ENCODE measurements at places on chromosomes 16 and 17.

DNA sequence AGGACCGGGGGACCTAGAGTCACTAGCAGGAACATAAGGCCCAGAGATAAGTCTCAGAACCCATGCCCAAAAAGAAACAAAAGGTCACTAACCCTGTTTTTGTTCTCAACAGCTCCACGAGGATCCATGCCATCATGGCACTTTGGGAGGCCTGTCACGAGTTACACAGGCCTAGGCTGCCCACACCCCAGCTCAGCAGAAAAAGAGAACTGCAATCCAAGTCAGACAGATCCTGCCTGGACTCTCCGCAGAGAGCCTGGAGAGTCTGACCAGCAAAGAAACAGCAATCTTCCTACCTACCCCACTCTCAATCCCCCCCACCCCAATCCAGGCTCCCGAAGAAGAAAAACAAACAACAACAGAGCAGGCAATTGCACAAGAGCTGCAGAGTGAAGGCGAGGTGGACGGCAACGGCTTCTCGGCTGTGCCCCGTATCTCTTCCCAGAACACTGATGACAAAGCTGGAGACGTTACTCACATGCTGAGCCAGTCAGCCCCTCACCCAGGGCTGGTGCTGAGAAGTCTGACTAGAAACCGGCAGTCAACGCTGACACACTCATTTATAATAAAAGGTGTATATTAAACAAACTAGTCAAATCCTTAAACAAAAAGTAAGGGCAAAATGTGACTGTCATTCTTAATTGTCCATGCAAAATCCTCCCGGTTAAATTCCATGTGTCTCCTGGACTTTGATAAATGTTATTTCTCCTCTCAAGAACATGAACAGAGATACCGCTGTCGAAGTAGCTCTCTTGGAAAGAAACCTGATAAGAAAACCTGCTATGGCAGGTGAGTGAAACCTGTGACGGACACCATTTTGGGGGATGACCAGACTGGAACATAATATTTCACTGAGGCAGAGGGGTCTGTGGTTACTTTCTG lies 89.3 kb downstream of the SMG6 start:
- DNase-seq, result peak; percentile 13

- DNase-seq, result no peak
Observed at GRCh38 chr17:73347351-73347750, 35.5 kb upstream of the CDC42EP4 start.

DNA sequence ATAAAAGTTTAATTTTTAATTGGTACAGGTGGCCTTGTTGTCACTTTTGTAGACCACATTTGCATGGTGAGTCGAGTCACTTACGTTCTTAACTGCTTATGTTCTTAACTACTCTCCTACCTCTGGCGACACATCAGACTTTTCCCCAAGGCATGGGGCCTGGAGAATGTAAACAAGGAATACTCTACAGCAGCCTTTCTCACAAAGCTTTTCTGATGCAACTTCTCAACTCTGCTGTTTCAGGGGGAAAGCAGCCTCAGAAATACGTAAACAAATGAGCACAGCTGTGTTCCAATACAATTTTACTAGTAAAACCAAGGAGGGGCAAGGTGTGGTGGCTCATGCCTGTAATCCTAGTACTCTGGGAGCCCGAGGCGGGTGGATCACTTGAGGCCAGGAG lies 6.9 kb downstream of the KARS1 start:
- no peak for DNase-seq

DNA sequence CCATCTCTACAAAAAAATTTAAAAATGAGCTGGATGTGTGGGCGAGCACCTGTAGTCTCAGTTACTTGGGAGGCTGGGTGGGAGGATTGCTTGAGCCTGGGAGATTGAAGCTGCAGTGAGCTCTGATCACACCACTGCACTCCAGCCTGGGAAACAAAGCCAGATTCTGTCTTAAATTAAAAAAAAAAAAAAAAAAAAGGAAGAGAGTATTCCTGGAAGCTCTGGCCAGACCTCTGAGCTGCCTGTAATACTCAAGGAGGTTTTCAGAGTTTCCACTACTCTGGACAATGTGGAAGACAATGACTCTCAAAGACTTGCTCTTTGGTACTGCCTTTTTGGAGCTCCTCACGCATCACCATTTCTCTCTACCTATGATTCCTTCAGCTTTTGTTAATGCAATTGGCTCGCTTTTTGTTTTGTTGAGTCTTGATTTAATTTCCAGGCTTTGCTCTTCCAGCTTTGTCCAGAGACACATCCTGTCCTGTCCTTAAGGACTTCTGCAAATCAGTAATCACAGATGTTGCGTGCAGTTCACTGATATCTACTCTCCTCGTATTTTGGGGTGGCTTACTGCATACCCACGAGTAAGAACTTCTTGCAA lies 10.8 kb downstream of the CHD9 start:
- DNase-seq, result no peak

DNA sequence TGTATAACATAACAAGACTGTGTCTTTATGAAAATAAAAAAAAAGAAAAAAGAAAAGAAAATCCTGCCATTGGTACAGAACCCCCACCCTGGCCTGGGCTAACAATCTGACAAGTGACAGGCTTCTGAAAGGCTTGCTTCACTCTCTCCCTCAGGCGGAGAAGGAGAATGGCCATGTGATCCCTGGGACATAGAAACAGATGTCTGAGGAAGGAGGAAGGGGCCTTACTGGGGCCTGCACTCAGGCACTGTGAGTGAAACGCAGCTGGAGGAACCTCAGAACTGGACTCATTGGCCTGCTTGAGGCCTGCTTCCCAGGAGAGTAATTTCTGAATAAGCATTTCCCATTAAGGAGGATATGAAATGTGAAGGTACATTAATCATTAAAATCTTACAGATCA lies 17.5 kb downstream of the MAP3K14 start:
- DNase-seq, result peak; percentile 52

DNA sequence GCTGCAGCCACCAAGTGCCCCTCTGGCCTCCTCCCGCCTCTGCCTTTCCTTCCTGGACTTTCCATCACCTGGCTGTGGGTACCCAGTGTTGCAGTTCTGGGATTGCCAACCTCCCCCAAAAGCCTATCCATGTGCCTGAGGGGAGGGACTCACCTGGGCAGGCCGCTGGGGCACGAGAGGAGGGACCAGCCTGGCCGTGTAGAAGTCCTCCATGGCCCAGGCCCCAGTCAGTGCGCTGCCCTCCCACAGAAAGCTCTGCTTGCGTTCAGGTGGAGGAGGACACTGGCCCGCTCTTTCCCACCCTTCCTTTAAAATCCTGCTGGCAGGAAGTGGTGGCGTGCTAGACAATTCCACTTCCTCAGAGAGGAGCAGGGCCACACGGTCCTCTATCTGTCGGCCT lies 14.2 kb downstream of the SLX4 start:
- no peak for DNase-seq

DNA sequence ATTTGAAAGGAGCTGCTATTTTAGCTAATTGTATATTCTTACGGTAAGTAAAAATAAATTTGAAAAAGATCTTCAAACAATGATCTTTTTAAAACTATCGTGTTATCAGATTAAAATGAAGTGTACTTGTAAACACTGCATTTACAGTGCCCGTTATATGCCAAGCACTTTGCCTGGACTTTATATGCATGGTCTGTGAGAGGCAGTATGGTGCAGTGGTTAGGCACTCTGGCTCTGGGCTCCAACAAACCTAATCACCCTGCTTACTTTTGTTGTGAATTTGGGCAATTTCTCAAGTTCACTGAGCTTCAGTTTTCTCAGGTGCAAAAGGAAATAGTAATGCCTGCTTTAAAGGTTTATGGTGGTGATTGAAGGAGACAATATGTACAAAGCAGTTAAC lies 1.4 kb downstream of the PMP22 start:
- DNase-seq, result no peak

DNA sequence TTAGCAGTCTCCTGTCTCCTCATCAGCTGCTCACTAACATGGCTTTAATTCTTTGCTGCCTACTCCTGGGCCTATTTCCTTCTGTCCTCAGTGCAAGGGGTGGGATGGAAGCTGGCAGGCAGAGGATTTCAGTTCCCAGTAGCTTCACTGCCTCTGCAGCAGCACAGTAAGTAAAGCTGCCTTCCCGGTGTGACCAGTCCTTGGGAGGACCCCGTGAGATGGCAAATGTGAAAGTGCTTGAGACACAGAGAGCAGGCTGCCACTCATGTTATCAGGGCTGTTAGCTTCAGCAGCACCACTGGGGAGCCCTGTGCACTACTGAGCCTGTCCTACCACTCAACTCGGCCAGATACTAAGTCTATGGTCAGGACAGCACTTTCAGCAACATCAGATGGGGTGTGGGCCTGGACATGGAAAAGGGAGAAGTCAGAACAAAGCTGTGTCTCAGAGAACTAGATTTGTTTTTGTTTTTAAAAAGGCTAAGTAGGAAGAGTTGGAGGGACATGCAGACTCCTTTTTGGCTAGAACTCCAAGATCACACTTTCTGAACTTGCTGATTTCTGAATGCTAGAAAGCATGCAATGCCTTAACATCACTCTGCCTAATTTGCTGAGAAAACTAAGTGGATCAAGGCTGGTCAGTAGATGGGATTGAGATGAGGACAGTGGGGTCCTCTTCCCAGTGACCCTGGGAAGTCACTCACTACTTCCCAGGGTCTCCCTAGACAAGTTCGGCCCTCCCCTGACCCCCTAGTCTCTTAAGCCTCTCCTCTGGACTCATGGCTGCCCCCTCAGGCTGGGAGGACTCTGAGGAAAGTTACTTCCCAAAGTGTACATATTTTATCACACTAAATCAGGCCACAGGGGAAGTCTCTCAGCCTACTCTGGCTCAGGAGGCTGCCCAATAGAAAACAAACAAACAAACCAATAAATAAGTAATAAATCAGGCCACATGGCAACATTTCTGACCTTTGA lies 1.1 kb downstream of the ACSF2 start:
- DNase-seq, result peak; percentile 39

GRCh38 chr16:1707193-1707790 lies 1.3 kb downstream of the MAPK8IP3 start:
- DNase-seq, result no peak

DNA sequence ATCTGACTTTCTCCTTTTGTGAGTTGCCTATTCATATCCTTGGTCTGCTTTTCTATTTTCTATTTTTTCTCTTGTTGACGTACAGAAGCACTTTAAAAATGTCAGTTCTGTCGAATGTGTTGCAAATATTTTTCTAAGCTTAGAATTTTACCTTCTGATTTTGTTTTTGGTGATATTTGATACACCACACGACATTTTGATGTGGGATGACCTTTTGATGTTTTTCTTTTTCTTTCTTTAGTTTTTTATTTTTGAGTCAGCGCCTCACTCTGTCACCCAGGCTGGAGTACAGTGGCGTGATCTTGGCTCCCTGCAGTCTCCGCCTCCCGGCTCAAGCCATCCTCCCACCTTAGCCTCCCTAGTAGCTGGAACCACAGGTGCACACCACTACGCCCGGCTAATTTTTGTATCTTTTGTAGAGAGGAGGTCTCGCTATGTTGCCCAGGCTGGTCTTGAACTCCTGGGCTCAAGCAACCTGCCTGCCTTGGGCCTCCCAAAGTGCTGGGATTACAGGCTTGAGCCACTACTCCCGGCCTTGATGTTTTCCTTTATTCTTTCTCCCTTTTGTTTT lies 39.6 kb downstream of the WSB1 start:
- DNase-seq, result no peak

DNA sequence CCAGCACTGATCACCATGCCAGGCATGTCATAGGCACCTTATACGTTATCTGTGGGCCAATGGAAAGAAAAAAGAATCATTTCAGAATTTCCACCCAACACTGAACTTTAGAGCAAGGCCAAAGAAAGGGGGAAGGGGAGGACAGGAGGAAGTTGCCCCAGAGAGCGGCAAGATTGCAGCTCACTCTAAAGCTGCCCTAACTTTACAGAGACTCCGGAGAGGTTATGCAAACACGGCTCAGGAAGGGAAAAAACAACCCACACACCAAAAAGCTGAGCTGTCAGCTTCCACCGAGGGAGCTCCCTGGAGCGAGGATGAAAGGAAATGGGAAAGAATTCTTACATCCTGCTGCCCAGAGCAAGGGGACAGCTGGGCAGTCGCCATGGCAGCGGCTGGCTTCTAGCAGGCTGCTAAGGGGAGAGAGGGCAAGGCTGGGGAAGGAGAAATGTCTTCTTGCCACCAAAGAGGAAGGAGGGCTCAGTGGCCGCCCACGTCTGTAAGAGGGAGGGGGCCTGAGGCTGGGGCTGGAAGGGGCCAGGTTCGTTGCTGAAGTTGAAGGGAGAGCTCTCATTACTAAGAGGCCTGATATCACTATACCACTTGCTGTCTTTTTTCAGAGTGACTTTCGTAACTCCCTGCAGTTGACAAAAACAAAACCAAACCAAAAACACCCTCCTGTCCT lies 18.2 kb downstream of the COTL1 start:
- DNase-seq, result peak; percentile 88

GRCh38 chr17:50547736-50548083 lies 736 bp downstream of the SPATA20 start:
- DNase-seq, result no peak

DNA sequence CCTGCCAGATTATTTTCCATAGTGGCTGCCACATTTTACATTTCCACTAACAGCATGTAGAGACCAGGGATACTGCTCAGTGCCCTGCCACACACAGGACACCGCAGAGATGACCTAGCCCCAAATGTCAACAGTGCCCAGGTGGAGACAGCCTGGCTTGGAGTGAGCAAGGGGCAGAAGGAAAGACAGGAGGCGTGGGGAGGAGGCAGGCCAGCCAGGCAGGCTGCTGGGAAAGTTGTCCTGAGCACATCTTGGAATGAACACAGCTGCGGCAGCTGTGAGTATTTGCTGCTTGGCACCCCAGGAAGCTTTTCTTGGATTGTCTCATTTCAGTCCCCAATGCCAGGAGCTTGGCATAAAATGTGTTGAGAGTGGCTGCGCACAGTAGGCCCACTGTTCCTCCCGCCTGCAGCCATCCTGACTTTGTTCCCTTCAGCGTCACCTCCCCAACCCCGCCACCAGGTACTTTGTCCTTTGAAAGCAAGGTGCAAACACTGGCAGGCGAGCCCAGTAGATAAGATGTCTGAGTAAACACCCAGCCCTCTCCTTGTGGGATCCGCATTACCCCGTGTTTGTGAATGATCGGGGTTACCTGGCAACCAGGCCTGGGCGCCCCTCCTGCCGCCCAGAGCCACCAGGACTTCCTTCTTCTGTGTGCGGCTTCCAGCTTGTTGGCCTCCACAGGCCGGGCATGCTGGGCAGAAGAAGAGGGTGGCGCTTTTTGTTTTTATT lies 114.0 kb downstream of the CMIP start:
- no peak for DNase-seq

- no peak for DNase-seq
Observed at GRCh38 chr17:77610518-77610893, 348.0 kb upstream of the TNRC6C start.

DNA sequence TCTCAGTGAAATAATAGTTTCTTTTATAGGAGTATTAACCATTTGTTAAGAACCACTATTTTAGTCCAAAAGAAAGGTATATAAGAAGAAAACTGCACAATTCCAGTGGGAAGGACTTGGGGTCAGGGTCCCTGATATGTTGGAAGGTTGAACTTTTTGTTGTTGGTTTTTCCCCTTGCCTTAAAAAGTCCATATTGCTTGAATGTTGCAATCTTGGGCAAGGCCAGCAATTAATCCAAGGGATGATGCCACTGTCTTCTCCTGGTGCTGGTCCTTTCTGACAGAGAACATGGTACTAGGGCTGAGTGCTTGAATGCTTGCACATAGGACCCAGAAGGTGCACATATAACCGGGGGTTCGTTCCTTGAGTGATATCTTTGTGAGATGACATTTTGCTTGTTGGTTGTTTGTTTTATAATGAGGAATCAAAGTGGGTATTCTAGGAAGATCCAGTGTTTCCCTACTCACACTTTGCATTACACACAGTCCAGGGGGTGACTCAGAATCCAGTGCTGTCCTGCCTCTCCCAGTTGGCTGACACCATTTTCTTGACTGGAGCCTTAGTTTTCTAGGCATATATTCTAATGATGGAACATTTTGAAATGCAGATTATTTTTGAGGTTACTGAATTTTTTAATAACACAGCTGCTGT lies 54.9 kb downstream of the SIAH1 start:
- no peak for DNase-seq

All from HL-60 (cell line).